ENCODE measurements at places on chromosomes 4 and X. TPM values are rescaled to one million over a fixed set of nuclear protein-coding genes. Genes with fewer than 3 reads are reported as not detected.

The AKAP14 gene
- total RNA-seq = not detected

GRCh38 chr4:177386278-177386815 is 55.9 kb downstream of the AGA start:
- no peak overlapping the region for H3K27ac ChIP-seq
- H3K27me3 ChIP-seq = no peaks in the 10 kb centered on the region
- H3K4me3 ChIP-seq = no peak overlapping the region

- DNase-seq = no peak
- H3K27ac ChIP-seq = no peak overlapping the region
- H3K4me1 ChIP-seq = peaks cover 5% of the 10 kb centered on the region
- H3K27me3 ChIP-seq = no peaks in the 10 kb centered on the region
- no peak overlapping the region for H3K4me3 ChIP-seq
- H3K36me3 ChIP-seq = no peaks in the 10 kb centered on the region
Measured at GRCh38 chr4:185093603-185094002, 49.5 kb upstream of the SLC25A4 start.

DNA sequence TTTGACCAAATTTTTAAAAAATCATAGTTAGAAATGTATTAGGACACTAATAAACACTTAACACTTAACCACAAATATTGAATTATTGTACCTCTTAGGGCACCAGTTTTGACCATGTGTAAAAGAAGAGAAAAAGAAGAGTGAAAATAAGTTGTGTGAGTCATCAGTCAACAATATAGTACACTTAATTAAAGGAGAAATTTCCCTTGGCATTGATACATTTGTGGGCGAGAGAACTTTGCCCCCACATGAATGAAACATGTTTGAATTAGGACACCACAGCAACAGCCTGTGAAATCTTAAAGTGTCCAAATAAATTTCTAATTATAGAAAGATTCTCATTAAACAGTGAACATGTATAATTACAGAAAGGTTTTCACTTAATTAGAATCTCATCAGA is 1292.8 kb upstream of the TENM3 start:
- no peak overlapping the region for H3K4me3 ChIP-seq
- no peak overlapping the region for H3K27ac ChIP-seq
- H3K27me3 ChIP-seq = no peaks in the 10 kb centered on the region

- peak overlapping the region; percentile 9 for H3K4me3 ChIP-seq
- peaks cover 9% of the 10 kb centered on the region for H3K27me3 ChIP-seq
- no peak for DNase-seq
- no peak overlapping the region for H3K27ac ChIP-seq
- H3K36me3 ChIP-seq = no peaks in the 10 kb centered on the region
Measured at GRCh38 chr4:4386296-4386735, 586 bp upstream of the NSG1 start.

GRCh38 chrX:2592279-2592678 is 91.5 kb upstream of the DHRSX start:
- H3K4me1 ChIP-seq = no peaks in the 10 kb centered on the region
- no peaks in the 10 kb centered on the region for H3K36me3 ChIP-seq
- no peak overlapping the region for H3K4me3 ChIP-seq
- no peak for DNase-seq
- H3K27me3 ChIP-seq = no peaks in the 10 kb centered on the region

GRCh38 chr4:155822572-155822971 is 43.5 kb downstream of the ASIC5 start:
- H3K4me1 ChIP-seq = no peaks in the 10 kb centered on the region
- DNase-seq = no peak
- no peaks in the 10 kb centered on the region for H3K36me3 ChIP-seq
- H3K27ac ChIP-seq = no peak overlapping the region

DNA sequence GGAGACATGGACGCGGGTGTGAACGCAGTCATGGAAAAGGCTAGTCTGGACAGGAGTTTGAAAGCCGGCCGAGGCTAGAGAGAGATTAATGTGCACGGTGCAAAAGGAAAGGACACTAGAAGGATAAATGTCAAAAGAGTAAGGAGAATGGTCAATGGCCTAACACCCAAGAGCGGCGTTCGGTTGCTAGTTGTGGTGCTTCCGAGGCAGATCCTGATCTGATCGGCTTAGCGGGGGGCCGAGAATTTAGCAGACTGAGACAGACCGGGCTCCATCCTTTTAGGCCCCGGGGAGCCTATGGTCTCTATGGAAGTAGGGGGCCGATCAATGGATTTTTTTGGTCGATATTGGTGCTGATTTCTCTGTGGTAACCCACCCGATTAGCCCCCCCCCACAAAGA is 6.9 kb downstream of the GAGE10 start:
- H3K4me1 ChIP-seq = no peaks in the 10 kb centered on the region
- H3K27ac ChIP-seq = peak overlapping the region; percentile 52
- H3K4me3 ChIP-seq = no peak overlapping the region
